ENCODE measurements at places on chromosomes 13 and 19.

GRCh38 chr19:13160557-13160956 is 10.3 kb downstream of the IER2 start:
- DNase-seq, result no peak

DNA sequence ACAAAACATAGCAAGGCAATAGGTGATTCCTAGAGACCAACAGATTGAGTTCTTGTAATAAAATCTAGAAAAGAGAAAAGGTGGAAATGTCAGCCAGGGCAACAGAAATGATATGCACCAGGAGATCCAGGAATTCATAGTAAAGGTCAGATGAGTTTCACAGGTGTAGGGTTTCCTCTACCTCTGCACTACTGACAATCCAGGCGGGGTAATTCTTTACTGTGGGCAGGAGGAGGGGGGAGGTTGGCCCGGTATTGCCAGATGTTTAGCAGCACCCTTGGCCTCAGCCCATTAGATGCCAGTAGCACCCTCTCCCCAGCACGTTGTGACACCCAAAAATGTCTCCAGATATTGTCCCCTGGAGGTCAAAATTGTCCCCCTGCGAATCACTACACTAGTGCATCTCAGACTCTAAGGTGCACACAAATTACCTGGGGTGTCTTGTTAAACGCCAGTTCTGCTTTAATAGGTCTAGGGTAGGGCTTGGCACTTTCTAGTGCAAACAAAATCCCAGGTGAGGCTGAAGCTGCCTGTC is 3.5 kb upstream of the UBAC2 start:
- no peak for DNase-seq

- no peak for DNase-seq
Measured at GRCh38 chr19:49506575-49507105, 5.8 kb upstream of the FCGRT start.

GRCh38 chr13:27053902-27054595 is 117.6 kb downstream of the USP12 start:
- no peak for DNase-seq

- peak; percentile 45 for DNase-seq
Measured at GRCh38 chr13:112443995-112444311, 67.8 kb downstream of the SPACA7 start.

DNA sequence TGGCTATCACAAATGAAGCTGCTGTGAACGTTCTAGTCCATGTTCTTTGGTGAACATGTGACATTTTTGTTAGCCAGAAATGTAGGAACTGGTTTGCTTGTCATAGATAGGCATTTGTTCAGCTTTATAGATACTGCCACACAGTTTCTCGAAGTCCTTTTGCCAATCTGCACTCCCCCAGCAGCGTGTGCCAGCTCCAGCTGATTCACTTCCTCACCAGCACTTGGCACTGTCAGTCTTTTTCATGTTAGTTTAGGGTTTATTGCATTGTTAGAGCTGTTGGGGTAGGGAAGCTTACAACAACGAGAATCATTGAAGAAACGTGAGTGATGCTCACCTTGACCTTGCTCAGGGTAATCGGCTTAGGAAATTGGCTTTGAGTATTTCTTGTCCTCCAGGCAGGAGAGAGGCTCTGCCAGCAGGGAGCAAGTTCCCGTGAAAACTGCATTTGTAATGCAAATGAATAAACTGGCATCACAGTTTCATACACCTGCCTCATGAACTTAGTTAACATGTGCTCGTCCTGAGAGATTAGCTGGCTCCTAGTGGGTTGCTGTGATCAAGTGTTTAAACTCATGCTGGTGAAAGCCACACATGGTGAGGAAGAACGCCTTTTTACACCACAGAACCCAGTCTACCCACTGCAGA is 83.9 kb downstream of the ING1 start:
- DNase-seq, result no peak

- DNase-seq, result no peak
Measured at GRCh38 chr13:66427458-66427861, 802.7 kb downstream of the PCDH9 start.

DNA sequence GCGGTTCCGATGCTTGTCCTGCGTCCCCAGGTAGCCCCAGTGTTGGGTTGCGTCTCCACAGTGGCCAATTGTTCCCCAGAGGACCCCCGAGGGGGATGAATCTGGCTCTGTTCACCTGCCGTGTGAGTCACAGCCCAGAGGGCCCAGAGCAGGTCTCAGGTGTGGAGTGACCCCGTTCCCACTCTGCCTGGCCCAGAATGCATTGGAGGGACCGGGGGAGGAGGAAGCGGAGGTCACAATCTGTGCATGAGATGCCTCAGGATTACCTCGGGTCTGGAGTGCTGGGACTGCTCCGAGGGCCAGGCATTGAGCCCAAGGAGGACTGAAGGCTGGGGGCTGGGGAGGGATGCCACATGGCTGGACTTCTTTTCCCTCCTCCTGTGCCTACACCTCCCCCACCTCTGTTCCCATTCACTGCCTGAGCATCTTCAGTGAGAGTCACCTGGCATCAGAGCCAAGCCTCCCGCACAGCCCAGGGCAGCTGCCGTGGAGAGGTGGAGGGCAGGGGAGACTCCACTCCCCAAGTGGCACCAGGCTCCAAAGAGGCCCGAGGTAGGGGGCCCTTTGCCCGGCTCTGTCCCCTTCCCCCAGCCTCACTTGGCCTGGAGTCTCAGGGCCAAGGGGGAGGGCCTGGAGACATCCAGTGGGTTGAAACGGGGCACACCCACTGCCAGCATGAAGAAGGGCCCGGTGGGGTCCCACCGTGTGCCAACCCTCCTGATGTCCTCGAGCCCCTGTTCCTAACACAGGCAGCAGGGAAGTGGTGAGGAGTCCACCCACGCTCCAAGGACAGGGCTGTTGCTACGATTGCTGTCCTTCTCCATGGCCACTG is 81.1 kb downstream of the CHST8 start:
- no peak for DNase-seq

- DNase-seq, result no peak
Measured at GRCh38 chr19:2464389-2464788, 7.6 kb upstream of the LMNB2 start.

DNA sequence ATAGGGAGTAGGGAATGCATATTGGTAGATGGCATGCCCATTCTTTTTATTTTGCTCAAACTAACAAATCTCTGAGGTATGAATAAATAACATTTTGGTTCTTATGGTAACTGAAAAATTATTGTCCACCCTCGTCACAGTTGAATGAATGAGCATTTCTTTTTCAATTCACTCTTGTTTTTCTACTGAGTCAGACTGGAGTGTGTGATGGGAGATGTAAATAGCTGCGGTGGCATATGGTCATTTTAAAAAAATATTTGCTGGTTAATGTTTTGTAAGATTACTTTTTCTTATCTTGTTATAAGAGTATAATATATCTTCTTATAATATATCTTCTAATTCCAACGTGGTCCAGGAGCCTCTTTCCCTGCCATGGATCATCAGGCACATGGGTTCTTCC is 586.5 kb downstream of the SLITRK5 start:
- DNase-seq, result no peak

DNA sequence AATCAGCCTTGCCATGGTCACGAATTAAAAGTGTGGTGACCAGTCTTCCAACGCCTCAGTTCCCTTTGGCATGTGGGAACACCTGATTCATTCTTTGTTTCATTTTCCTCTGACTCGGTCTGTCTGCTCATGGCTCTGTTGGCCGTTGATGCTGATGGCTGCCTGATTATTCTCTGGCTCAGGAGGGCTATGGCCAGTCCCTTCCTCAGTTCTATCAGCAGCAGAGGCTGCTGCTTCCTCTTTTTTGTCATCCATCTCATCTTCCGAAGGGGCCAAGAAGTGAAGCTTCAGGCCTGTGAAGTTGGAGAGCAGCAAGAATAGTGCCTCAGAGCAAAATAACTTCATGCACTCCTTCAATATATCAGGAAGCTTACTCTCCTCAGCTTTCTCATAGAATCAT is 9.5 kb upstream of the MLNR start:
- no peak for DNase-seq

GRCh38 chr19:11017275-11018035 is 56.6 kb downstream of the SMARCA4 start:
- no peak for DNase-seq

GRCh38 chr13:80030491-80030890 is 310.4 kb downstream of the SPRY2 start:
- DNase-seq, result no peak

- no peak for DNase-seq
Measured at GRCh38 chr19:30784850-30785457, 412.8 kb downstream of the ZNF536 start.

DNA sequence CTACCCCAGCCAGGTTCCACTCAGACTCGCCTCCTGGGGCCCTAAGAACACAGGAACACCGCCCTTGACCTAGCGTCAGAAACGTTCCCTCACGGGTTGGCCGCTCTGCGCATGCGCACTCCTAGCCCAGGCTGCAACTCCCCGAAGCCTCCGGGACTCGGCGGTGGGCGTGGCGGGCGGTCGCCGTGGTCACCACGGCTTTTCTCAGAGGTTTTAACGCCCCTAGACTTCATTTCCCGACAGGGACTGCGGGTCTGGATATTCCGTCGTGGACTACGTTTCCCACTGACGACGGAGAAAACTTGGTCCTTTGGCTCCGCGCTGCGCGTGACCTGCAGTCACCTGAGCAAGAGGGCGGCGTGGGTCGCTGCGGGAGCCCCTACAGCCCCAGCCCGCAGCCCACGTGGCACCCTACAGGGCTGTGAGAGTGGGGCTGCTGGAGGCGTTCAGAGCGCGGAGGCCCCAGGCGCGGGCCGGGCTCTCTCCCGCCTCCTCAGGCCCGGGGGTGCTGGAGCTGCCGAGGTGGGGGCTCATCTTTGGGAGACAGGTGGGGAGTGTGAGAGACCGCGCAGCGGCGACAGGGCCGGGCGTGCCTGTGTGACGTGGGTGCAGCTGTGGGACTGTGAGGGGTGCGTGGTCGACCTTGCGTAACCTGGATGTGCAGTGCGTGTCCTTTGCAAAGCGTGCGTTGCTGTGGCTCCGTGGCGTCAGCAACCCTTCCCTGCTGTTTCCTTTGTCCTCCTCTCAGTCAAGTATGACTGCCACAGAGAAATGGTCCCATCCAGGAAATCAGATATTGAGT is 38.0 kb upstream of the ZNF573 start:
- DNase-seq, result peak; percentile 99

DNA sequence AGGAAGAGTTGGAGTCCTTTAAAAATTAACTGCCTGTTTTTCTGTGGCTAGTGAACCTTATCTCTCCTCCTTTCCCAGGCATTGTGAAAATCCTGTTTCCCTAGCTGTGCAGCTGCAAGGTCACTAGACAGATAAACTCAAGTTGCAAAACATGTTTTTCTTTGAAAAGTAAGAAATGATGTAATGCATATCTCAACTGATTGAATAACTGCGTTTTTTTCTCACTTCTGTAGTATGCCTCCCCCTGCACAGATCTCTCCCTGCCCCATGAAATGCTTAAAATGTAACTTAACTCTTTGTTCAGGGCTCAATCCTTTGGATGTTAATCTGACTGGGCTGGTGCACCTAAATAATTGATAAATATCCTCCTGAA is 27.7 kb upstream of the CYSLTR2 start:
- DNase-seq, result no peak

DNA sequence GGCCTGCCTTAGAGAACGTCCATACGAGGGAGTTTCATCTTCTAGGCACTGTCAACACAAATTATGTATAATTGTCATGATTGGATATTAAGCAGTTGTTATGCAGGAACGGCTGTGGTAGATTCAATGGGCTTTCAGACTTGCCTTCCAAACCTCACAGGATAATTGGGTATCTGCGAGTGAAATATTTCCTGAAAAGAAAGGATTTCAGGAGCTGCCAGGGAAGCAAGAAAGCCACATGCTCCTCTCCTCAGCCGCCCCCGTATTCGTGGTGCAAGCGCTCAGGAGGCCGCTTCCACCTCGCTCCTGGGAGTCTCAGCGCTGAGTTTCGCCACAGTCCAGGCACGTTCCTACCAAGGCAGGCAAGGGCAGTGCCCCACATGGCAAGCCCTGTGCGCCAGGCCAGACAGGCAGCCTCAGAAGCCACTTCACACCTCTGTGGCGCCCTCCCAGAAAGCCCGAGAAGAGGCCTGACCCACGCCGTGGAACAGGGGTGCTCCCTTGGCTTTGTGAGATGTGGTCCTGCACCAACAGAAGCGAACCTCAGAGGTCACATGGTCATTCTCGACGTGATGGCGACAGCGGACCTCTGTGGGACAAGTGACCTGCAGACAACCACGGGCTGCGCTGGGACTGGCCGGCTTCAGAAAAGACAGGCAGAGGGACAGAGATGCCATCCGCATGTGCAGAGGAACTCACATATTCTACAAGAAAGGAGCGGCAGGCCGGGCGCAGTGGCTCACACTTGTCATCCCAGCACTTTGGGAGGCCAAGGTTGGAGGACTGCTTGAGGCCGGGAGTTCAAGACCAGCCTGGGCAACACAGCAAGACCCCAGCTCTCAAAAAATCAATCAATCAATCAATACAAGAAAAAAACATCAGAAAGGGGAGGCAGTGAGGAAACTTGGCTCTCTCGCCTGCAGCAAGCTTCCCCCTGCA is 41.4 kb downstream of the CEBPG start:
- no peak for DNase-seq

GRCh38 chr13:30192320-30193093 is 114.8 kb downstream of the KATNAL1 start:
- no peak for DNase-seq

- DNase-seq, result no peak
Measured at GRCh38 chr19:35350591-35350990, 2.9 kb downstream of the FFAR1 start.

GRCh38 chr19:633786-634639 is 676 bp upstream of the POLRMT start:
- no peak for DNase-seq

Data from NCI-H2227 treated with DMSO at 0.1 percent for 48 hours (cell line).